ENCODE measurements at places on chromosomes 2 and 18.

DNA sequence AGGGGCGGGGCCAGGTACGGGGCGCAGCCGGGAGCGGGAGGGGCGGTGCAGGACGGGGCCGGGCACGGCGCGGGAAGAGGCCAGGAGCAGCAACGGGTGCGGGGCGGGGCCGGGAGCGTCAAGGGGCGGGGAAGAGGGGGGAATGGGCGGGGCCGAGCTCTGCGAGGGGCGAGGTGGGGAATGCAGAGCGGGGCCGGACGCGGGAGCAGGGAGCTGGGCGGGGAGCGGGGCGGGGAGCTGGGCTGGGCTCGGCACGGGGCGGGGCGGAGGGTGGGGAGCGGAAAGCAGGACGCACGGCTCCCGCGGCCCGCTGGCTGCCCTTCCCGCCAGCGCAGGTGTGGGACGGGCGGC, at the start of gene IMPA2:
Gene IMPA2 (plus strand): TSS at position 316 of the 351 bp plus-strand sequence. CDS start 163 bp downstream, outside the sequence.
- peak; percentile 88 for DNase-seq

DNA sequence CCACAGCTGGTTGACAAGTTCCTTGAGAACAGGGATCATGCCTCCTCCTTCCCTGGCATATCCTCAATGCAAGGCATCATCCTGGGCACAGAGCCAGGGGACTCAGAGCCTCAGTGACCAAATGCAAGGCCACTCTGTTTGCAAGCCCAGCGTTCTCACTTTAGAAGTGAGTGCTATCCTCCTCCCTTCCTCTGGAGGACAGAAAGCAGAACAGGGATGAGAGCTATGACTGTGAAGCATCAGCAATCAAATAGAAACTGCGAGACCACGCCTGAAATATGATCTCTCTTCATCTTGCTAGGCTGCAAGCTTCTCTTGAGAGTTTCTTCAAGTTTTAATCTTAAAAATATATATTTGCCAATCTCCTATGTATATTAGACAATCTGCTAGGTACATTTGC, 119.8 kb downstream of the LRATD1 start:
- DNase-seq, result no peak

DNA sequence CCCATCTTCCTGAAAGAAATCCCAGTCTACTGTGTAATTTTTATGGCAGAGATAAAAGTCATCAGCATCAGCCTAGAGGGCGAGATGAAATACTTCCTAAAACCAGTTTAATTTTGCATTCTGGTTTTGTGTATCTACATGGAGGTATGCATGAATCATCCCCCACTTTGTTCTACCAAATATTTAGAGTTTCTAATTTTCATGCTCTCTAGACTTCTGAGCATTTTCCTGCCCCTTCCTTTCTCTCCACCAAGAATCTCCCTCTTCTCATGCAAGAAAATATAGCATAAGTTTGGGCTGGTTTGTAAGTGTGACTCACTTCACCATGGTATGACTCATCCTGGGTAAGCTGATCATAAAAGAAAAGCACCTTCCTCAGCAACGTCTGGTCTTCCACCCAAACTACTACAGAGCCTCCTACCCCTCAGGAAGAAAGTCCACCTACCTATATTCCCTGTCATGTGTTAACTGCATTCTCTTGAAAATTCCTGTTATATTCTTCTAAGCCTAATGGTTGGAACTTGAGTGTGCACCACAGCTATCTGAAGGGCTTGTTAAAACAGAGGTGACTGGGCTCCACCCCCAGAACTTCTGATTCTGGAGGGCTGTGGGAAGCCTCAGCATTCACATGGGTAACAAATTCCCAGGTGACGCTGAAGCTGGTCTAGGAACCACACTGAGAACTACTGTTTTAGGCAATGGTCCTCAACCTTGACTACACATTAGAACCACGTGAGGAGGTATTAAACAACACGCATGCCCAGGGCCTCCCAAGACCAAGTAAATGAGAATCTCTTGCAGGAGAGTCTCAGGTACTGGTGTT, 37.4 kb upstream of the RAPGEF4 start:
- DNase-seq, result no peak

DNA sequence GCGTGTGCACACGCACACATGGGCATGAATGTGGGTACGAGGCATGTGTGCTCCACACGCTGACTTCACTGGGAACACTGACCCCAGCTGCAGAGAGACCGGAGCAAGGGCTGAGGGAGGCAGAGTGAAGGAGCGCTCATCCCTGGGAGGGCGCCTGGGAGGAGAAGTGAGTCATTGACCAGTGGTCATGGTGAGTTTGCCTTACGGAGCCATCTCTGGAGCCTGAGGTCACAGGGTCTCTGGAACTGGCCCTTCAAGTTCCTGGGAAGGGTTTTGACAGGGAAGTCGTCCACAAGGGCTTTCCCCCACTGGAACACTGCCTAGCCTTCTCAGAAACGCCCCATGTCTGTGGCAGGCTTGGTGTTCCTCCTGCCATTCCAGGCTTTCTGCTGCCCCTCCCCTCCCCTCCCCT, 14.3 kb upstream of the TMEM185B start:
- no peak for DNase-seq

GRCh38 chr2:215791481-215791937, 221.8 kb downstream of the MREG start:
- DNase-seq, result no peak

DNA sequence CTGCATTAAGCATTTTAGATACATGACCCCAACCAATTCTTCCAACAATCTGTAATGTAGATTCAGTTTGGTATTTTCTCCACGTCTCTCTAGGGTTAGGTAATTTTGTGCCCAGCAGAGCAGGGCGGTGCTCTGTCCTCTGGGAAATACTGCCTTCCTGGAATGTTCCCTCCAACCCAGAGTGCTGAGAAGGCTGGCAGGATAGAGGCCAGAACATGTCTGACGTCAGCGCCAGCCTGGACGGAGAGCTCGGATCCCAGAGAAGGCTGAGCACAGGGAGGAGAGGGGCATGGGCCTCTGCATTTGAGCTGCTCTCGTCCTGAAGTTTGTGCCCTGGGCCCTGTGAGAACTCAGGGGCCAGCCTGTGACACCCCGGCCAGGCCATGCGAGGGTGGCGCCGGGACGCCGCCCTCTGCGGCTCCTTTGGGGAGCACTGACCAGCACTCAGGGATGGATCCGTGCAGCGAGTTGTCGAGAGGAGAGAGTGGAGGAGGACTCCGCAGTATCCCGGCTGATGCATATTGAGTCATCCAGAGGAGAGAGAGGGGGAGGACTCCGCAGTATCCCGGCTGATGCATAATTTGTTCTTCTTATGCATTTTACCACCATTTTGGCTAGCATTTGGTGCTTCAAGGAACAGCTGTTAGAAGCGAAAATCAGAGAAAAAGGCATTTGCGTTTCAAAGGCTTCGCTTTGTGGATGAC, 80.0 kb upstream of the PXDN start:
- DNase-seq, result no peak

GRCh38 chr2:31523871-31524492, 56.8 kb downstream of the SRD5A2 start:
- peak; percentile 18 for DNase-seq

DNA sequence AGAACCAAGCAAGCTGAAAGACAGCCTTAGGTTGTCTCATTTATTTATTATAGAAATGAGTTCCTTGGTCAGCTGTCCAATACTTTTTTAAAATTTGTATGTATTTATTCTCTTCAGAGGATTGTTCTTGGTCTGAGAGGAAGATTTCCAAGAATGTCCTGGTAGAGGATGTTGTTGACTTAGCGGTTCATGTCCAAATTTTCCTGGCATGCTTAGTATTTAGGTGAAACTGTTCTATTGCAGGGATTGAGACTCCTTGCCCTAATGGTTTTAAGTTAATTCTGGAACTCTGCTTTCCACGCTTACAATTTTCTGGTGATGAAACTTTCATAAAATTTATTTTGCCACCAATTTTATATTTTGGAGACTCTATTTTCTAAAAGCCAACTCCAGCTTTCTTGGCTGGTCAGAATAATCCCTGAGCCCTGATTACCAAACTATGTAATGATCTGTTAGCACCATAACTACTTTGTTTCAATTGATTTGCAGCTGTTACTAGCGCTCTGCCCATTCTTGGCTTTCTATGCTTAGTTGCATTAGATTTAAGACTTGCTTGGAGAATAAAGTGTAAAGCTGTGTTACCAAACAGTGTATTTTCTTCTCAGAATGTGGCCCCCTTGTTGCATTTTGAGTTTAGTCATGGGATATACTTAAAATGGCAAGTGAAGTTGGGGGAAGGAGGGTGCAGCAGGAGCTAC, 1868.8 kb upstream of the CELF4 start:
- DNase-seq, result no peak

DNA sequence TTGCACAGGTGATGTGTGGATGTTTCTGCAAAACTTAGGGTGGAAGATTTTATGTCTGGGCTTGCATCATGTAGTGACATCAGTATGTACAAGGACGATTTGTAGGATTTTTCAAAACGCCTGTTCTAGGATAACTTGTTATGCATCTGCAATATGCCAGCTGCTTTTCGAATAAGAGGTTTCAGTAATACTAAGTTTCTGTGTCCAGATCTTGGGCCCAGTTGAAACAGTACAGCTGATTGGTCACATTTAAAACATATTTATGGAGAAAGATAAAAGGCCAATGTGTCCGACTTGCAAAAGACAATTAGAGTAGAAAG, 1.2 kb downstream of the PTPN4 start:
- DNase-seq, result no peak

DNA sequence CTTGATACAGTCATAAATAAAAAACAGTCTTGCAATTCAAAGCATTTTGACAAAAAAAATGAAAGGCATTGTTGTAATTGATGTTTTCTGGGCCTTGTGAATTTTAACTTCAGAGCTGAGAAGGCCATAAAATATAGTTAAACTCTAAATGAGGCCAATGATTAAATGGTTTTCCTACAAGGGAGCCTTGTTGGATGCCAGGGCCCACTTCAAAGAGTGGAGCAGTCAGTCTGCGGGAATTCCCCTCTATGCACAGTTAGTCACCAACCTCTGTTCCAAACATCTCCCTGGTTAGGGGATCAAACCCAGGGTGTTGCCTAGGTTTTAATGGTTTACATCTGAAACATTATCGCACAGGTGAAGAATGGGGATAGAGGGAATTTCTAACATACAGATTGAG, 143.4 kb downstream of the NCKAP5 start:
- no peak for DNase-seq

GRCh38 chr2:205660521-205661124, 21.7 kb upstream of the NRP2 start:
- DNase-seq, result no peak

DNA sequence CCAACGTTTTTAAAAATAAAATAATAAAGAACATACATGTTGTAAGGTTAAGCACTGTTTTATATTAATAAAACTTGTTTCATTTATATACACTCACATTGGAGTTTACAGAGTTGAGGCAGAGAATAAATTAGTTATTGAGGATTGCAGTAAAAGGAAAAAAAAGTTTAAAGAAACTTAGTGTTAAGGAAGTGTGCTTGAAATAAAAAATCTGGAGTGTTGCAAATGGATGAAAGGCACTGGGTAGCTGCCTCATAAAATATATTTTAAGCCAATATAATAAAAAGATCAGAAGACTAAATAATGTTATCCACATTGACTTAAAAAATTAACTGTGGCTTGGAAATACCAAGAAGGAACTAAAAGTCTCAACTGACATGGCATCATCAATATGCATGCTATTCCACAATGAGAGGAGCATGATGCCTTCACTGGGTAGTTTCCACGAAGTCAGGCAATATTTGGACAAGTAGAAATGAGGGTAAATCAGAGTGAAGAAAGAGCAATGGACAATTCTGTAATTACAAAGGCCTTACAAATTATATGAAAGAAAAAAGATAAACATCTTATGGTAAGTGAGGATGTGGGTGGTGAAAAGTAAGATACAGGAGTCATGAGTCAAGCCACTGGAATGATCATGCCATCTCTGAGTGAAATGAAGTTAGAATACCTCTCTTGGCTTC, 2.5 kb downstream of the GALNT3 start:
- no peak for DNase-seq

- DNase-seq, result no peak
Measured at GRCh38 chr2:9692456-9693195, 61.8 kb upstream of the YWHAQ start.

DNA sequence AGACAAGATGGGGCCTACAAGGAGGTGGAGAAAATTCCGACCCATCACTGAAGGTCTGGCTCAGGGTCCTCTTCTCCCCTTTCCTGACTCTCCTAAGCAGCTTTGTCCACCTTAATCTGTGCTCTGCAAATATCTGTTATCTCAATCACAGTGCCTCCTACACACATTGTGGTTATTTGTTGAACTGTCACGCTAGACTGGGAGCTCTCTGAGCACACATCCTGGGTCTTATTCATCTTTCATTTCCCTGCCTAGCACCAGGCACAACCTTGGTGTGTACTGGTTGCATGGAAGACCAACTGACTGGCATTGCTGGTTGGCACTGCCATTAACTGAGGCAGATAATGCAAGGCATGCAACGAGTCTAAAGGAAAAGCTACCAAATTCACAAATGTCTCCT, 122.9 kb upstream of the ST6GAL2 start:
- no peak for DNase-seq
